ENCODE measurements at places on chromosomes 2 and 18.

DNA sequence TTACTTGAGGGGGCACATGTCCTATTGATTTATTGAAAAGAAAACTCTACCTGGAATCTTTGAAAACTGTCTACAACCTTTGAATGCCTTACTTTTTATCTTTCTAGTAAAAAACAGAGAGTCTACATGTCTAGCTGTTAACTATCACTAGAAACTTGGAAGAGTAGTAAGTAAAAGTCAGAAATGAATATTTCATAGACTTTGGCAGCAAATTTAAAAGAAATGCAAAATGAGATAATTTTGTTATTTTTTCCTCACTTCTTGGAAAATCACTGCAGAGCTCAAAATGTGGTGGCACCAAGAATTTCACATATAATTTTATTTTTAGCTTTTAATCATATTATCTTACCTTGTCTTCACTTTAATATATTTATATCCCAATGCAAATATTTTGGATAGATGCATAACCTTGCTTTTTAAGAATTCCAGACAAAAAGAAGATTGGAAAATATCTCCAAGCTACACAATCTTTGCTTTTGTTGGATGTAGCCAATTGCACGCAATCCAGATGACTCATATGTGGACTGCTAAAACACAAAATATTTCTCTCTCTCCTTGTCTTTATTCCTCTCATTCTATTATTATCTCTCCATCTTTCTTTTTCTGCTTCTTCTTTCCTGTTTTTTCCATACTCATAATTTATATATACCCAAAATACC, 92.2 kb upstream of the DSEL start:
- no peak for DNase-seq

- no peak for DNase-seq
Measured at GRCh38 chr2:96164459-96165184, 19.4 kb upstream of the DUSP2 start.

- no peak for DNase-seq
Measured at GRCh38 chr2:237251986-237252385, 162.0 kb downstream of the COL6A3 start.

DNA sequence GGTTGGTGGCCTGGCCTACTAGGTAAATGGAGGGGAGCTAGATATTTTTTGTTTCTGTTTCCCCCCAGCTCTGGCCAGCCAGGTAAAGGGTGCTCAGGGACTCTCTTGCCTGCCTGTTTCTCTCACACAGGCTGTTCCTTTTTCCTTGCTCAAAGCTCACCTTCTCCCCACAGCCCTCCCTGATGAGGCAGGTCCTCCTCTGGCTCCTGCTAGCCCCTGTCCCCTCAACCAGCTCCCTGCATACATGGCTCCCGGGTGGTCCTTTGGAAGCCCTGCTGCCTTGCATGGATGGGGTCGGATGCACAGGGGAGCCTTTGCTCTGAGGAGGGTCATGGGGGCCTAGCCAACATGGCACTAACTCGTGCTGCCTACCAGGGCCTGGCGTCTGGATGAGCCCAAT, 27.8 kb downstream of the DYSF start:
- DNase-seq: no peak

DNA sequence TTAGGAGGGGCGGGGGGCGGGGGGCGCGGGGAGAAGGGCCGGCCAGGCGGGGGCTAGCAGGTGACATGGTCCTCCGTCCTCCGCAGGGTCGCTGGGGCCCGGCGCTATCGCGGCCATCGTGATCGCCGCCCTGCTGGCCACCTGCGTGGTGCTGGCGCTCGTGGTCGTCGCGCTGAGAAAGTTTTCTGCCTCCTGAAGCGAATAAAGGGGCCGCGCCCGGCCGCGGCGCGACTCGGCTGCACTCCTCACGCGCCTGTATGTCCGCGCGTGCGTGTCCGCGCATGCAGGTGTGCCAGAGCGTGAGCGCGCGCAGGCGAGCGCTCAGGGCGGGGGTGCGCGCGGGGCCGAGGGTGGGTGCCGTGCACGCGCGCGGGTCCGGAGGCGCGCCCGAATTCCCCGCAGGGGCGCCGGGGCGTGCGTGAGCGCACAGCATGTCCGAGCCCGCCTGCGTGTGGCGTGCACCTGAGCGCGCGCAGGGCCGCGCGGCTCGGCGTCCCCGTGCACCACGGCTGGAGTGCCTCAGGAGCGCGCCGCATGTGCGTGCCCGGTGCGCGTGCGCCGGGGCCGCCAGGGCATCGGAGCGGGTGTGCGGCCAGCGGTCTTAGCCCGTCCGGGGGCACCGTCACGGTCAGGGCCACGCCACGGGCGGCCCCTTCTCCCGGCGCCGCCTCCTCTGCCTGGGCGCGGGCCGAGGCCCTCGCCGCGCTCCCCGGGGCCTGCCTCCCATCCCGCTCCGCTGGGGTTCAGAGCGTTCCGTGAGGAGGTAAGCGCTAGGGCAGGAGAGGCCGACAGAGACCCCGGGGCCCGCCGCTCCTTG, 6.3 kb downstream of the SNORC start:
- no peak for DNase-seq

DNA sequence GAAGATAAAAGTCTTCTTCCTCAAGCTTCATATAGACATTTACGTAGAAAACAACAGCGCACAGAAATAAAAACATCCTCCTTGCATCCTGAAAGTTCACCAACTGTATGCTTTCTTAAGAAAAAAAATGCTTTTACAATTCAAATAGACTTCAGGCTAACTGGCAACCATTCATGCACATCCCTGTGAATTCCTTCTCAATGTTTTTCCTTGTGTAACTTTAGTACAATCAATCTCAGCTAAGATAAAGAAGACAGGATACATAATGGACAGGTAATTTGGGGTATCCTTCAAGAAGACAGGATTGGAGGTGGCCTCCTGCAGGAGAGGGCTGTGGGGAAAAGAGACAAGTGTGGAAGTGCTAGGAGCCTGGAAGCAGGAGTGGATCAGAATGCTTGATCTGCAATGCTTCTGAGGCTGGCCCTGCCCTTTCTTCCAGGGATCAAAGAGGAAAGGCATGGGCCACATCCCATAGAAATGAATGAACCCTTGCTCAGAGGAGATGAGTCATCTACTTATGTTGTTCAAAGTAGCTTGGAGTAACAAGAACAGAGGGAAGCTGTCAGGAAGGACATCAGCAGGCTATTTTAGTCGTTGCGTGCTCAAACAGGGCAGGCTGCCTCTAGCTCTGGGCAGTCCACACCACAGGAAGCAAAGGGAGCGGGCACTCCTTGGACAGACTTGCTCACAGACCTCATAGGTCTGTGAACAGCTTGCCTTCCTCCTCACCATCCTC, 126.6 kb downstream of the TMEM131 start:
- DNase-seq: no peak

- peak; percentile 20 for DNase-seq
Measured at GRCh38 chr2:233837694-233838229, 16.6 kb downstream of the HJURP start.

DNA sequence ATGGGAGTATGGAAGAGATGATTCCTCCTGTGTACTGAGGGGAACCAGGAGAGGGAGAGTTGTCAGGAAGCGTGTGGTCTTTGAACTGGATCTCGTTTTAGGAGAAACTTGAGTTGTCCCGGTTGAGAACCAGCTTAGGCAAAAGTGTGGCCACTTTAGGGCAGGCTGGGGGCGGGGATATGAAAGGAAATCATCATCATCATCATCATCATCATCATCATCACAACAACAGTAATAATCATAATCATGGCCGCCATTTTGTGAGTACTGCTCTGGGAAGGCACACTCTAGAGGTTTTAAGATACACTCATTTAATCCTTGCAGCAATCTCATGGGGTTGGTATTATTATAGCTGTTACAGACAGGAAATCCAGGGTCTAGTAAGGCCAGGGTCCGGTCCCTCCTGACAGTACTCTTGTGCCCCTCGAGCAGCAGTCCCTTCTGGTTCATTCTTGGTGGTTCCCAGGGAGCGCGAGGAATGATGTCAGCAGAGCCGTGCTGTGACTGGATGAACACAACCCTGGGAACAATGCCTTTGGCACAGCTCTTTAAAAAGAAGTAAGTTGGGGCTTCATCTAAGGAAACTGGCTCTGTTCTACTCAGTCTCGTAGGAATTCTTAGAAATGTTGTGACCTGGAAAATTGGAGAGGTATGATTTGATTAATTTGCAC, 33.8 kb downstream of the PARD3B start:
- DNase-seq: no peak

GRCh38 chr2:196586511-196586991, 53.0 kb upstream of the CCDC150 start:
- DNase-seq: no peak

GRCh38 chr2:69565431-69565839, 78.1 kb downstream of the AAK1 start:
- peak; percentile 70 for DNase-seq

DNA sequence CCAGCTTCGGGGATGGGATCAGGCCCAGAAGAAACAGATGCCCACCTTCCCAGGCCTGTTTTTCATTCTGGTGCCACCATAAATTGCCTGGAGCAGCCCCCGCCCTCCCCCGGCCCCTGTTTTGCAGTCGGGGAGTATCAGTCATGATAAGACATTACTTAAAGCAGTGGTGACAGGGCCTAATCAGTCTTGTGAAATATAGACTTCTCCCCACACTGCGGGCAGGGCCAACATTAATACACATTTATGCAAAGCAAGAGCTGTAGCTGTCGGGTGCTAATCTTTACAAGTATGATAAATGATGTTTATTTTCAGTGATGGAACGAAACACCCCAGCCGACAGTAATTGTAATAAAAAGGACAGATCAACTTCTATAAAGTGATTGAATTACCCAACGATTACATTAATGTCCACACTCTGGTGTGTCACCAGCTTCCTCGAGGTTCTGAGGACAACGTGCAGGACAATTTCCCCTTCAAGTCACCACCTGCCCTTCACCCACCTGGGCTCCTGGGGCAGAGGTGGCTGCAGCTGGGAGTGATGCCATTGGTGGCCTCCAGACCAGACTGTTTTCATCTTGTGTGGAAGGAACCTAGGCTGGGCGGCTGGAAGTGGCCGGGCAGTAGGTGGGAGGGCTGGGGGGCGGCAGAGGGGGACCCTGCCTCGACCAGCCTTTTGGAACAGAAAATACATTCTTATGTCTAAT, 226.0 kb downstream of the TFCP2L1 start:
- DNase-seq: no peak

- DNase-seq: no peak
Measured at GRCh38 chr2:23543302-23543701, 158.3 kb downstream of the KLHL29 start.

DNA sequence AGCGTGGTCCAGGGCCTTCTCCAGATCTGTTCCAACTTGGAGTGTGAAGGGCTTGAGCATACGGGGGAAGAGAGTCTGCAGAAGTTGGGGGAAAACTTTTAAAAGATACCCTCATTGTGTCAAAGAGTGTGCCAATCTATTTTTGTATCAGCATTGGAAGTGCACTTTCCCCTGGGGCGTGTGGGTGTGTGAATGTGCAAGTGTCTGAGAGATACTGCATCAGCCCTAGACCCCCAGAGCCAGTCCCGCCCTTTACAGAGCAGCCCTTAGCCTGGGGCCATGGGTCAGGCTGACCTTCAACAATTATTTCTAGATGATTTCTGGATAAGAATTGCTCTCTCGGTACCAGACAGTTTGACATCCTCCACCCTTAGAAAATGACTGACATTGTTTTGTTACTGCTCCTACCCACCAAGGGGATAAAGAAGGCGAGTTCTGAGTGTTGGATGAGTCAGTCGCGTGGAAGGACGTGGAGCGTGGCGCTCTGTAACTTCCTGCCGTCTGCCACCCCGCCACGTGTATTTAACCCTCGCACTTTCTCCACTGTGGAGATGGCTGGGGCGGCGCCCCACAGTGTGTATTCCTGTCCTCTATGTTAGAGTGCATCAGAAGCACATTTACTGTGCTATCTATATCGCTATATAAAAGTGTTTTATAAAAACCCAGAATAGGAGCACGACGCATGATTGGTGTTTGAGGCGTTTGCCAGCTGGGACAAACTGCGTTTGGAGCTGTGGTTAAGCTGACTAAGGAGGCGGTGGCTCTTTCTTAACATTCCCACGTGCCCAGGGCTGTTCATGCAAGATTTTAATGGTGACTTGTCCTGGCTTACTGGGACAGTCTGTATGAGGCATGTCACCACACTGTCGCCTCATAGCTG, 122.6 kb downstream of the CABLES1 start:
- DNase-seq: no peak

DNA sequence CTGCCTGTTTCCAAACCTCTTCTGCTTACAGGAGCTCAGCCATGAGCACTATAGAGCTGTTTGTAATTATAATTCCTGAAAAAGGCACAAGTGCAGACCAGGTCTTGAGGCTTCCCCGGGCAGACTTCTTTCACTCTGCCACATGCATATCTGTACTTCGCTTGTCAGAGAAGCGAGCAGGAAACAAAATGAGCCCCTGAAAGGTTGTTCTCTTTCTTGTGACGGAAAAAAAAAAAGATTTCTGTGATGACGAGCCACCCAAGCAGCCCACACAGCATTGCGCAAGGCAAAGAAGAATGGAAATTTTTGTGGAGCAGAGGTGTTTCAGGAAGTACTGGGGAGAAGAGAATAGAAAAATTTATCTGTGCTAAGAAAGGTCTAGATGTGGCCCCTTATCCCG, 54.0 kb upstream of the LINC00305 start:
- DNase-seq: no peak

GRCh38 chr2:240642061-240642805, 17.0 kb downstream of the GPR35 start:
- DNase-seq: no peak

- DNase-seq: no peak
Measured at GRCh38 chr18:58578835-58579560, 49.9 kb downstream of the ALPK2 start.

DNA sequence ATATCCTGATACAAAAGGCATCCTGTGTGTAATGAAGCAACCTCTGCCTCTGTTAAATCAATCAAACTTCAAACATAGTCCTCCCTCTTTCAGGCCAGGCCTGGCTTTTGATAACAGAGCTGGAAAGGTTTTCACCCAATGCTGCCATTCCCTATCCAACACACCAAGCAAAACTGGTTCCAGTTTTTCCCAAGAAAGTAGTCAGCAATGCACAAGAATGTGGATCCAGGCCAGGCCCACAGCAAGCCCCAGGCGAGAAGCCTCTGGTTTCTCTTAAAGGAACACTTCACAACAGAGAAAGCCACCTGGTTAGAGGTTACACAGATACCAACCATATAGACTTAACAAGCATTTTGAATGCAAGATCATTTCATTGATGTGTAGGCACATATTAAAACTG, 49.2 kb upstream of the CCDC150 start:
- no peak for DNase-seq

GRCh38 chr18:51168960-51169662, 28.4 kb downstream of the MEX3C start:
- no peak for DNase-seq

- no peak for DNase-seq
Measured at GRCh38 chr2:61196671-61197070, 34.7 kb downstream of the C2orf74 start.

- no peak for DNase-seq
Measured at GRCh38 chr2:174693344-174693743, 70.9 kb downstream of the CHRNA1 start.
